ENCODE measurements at places on chromosomes 2 and 18.

- DNase-seq = no peak
Observed at GRCh38 chr18:31258789-31259188, 59.2 kb upstream of the DSG1 start.

- DNase-seq = no peak
Observed at GRCh38 chr2:199092419-199092818, 365.3 kb downstream of the SATB2 start.

- no peak for DNase-seq
Observed at GRCh38 chr2:124213977-124214587, 189.0 kb downstream of the CNTNAP5 start.

- no peak for DNase-seq
Observed at GRCh38 chr18:55430026-55430425, 158.0 kb downstream of the TCF4 start.

GRCh38 chr2:201859949-201860348, 53.6 kb downstream of the CDK15 start:
- no peak for DNase-seq

DNA sequence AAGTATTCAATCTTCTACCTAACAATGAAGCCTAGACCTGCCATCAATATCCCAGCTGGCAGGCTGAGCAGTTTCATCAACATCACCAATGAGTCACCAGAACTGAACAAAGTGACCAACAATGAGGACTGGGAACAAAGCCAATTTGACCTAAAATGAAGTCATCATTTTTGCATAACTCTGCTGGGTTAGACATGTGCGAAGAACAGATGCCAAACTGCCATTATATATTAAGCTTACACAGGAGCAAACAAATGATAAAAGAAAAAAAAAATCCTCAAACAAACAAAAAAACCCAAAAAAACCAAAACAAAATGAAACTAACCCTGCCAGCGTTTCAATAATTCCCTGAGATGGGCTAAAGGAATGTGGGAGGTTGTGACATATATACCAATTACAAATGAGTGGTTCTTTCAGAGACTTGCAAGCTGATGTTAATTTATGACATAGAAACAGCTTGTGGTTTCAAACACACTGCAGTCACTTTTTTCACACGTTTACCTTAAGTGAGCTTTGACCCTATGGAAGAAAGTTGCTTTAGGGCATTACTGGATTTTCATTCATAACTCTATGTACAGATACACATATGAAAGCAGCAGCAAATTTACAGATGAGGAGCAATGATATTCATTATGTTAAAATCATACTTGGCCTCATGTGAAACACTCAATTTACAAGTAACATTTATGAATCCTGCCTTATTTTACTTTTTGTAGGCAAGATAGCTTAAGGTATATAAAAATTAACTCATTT, 56.9 kb upstream of the CCDC141 start:
- DNase-seq = no peak

GRCh38 chr18:39198376-39198775, 1632.8 kb upstream of the CELF4 start:
- DNase-seq = no peak

DNA sequence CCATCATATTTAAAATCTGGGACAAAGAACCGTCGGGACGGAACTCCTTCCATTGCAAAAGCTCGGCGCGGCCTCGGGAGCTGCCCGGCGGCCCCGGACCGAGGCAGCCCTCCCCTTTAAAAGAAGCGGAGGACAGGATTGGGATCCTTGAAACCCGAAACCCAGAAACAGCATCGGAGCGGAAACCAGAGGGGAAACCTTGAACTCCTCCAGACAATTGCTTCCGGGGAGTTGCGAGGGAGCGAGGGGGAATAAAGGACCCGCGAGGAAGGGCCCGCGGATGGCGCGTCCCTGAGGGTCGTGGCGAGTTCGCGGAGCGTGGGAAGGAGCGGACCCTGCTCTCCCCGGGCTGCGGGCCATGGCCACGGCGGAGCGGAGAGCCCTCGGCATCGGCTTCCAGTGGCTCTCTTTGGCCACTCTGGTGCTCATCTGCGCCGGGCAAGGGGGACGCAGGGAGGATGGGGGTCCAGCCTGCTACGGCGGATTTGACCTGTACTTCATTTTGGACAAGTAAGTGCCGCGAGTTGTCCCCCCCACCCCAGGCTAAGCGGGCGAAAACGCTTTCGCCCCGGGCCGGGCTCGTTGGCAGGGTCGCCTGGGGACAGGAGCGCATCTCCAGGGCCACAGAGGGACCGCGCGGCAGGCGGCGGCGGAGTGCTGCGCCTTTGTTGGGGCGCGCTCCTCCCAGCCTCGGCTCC, at the start of gene ANTXR1:
Gene ANTXR1 (plus strand): TSS at position 38 of the 698 bp plus-strand sequence. CDS start 321 bp downstream, at position 359.
- no peak for DNase-seq

- no peak for DNase-seq
Observed at GRCh38 chr2:70995426-70995729, 705 bp upstream of the TEX261 start.

GRCh38 chr2:52995424-52995823, 772.2 kb upstream of the CHAC2 start:
- DNase-seq = no peak

DNA sequence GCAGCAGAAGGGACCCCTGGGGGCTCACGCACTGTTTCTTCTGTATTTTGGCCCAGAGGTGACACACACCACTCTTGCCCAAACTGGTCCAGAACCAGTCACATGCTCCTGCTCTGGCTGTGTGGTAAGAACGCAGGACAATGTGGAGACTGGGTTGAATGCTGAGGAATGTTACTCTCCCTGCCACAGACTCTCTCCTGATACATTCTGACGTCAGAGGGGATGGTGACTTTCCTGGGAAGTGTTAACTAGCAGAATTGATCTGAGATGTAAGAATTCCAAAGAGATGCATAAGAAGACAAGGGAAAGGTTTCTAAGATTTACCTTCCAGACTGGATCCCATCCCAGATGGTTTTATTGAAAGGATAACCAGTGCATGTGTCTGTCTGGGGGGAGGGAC, 100.8 kb downstream of the ASB1 start:
- no peak for DNase-seq

- no peak for DNase-seq
Observed at GRCh38 chr2:65727816-65728215, 295.4 kb upstream of the SPRED2 start.

- no peak for DNase-seq
Observed at GRCh38 chr2:241379481-241380480, 23.7 kb downstream of the FARP2 start.

DNA sequence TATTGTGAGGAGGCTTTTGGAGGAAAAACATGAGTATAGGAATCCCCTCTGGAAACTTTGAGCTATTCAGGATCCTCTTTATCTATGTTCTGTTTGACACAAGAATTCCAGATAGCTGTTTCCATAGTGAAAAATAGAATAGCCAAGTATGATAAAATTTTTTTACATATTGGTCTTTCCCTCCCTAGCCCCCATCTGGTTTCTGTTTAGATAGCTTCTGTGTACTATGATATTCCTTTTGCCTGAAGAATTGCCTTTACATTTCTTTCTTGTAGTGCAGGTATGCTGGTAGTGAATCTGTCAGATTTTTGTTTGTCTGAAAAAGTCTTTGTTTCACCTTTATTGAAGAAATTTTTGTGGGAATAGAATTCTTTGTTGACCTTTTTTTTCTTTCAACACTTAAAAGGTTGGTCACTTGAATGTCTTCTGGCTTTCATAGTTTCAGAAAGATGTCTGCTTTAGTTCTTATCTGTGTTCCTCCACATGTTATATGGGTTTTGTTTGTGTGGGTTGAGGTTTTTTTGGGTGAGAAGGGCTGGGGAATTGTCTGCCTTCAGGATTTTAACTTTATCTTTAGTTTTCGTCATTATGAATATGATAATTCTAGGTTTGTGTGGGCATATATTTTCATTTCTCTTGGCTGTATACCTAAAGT, 29.9 kb upstream of the FBLN7 start:
- DNase-seq = no peak

GRCh38 chr18:37572736-37573135, 7.1 kb upstream of the CELF4 start:
- DNase-seq = no peak

GRCh38 chr2:99779276-99779675, 289.5 kb upstream of the REV1 start:
- DNase-seq = no peak

- no peak for DNase-seq
Observed at GRCh38 chr18:62788111-62788510, 72.8 kb downstream of the PHLPP1 start.

DNA sequence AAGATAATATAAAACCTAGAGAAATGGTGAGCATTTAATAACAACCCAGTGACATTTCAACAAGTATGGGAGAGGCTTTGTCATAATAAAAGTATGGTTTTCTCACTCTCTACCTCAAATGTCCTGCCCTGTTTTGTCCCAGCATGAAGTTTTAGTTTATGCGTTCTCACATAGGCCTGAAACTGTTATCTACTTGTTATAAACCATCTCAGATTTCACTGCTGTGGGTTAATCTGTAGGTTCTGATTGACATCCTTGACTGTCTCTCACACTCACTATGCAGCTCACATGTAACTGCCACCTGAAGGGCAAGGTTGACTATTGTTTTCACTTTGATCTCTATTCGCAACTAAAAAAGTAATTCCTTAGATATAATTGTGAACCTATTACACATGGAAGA, 44.9 kb downstream of the ZEB2 start:
- no peak for DNase-seq

- no peak for DNase-seq
Observed at GRCh38 chr2:41954304-41955291, 93.2 kb upstream of the PKDCC start.

DNA sequence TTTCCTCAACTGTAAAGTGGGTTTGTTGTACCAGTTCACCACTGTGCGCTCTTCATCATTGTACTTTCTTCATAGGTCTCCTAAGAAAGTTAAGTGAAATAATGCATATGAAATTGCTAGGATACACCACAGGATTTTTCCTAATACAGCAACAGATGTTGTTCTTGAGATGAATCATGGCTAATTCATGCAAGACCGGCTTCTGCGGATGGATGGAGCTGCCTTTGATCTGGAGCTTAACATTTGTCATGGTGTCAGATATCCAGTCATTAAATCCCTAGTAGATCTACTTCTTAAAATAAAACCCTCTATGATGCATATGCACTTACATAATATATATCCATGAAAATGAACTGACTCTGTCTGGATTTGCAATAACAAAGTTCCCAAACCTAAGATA, 114.1 kb downstream of the COL6A3 start:
- DNase-seq = no peak

- DNase-seq = no peak
Observed at GRCh38 chr2:195164930-195165329, 492.1 kb upstream of the SLC39A10 start.

- no peak for DNase-seq
Observed at GRCh38 chr2:234588054-234588430, 91.2 kb upstream of the ARL4C start.

- no peak for DNase-seq
Observed at GRCh38 chr2:127199223-127199622, 20.9 kb downstream of the CYP27C1 start.

GRCh38 chr18:33870059-33870458, 292.0 kb downstream of the ASXL3 start:
- DNase-seq = no peak

GRCh38 chr2:134677856-134678756, 40.7 kb downstream of the TMEM163 start:
- DNase-seq = no peak

- no peak for DNase-seq
Observed at GRCh38 chr2:121289271-121289670, 4.3 kb upstream of the TFCP2L1 start.

GRCh38 chr2:201420442-201421113, 30.7 kb downstream of the TRAK2 start:
- DNase-seq = no peak

DNA sequence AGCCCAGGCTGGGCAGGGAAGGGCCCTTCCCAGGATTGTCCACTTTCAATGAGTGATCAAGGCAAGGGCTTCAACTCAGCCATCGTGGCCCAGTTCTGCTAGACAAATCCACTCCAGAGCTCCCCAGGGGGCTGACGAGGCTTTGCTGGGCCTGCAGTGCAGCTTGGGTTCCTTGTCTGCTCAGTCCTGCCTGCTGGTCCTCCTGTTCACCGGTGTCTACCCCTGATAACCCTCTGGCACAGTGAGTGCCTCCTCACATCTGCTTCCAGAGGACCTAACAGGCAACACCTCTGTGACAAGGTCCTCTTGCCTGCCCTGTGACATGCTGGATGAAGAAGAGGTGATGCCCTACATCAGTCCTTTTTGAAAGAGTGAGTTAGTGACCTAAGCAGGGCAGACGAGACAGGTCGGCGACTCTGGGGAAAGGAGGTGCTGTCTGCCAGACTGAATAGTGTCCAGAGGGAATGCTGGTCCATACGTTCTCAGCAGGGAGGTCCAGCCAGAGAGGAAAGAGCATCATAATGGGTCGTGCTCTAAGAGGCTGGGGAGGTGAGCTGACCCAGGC, 20.9 kb upstream of the KCNF1 start:
- no peak for DNase-seq

GRCh38 chr18:31497836-31498573, at the start of gene DSG2:
TSS of gene DSG2 (plus strand) at chr18:31498177. CDS start at chr18:31498252, 75 bp downstream.
- no peak for DNase-seq

DNA sequence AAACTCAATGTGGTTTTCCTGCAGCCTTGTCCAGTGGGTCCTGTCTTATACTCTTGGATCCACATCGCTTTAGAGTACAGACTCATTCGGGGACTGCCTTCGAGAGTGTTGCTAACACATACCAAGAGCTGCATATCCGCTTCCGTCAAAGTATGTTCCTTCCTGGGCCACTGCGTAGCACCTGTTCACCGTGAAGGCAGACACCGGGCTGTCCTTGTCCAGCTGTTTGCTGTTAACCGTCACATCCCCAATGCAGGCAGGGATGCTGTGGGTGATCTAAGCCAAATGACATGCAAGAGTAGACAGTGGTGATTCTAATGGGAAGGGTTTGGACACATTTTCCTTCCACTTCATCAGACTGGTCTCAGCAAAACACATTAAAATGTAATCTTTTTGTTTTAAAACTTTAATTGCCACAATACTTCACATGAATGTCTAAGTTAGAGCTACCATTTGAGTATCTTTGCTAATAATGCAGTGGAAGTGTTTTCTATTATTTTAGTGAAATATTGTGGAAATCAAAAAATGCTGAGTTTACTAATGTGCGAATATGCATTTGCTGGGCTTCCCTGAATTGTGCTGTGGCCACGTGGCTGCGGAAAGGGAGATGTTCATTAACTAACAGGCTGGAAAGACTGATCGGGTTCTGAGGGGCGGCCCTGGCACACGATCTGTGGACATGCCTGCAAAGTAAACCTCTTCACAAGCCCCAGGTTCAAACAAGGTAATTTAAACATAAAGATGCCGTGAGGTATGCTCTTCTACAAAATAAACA, 169.1 kb downstream of the LAMA1 start:
- no peak for DNase-seq

DNA sequence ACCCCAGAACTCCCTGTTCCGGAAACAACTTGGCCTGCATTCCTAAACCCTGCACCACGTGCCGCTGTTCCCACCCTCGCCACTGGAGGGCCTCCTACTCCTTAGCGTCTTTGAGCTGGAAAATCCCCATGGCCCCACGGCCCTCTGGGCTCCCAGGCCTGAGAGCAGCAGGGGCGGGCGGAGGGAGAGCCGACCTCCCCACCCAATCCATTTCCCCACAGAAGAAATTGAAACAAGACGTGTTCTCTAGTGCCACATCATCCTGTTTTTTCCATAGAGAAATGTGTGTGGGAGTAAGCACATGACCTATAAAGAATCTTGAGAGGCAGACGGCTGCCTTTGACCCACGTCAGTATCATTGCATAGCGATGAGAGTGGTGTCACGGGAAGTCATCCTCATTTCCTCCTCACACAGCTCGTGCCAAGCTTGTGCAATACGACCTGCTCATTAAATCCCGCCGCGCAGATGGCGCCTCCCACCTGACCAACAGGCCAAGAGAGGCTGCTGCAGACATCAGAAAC, 79.2 kb downstream of the LAMA1 start:
- DNase-seq = no peak

All from stimulated activated CD8-positive, alpha-beta memory T cell treated with anti-CD3 and anti-CD28 coated beads, Interleukin-7, amount 100 ng/mL, for 1 hour (primary cell).